ENCODE measurements at places on chromosomes 5 and 9.

DNA sequence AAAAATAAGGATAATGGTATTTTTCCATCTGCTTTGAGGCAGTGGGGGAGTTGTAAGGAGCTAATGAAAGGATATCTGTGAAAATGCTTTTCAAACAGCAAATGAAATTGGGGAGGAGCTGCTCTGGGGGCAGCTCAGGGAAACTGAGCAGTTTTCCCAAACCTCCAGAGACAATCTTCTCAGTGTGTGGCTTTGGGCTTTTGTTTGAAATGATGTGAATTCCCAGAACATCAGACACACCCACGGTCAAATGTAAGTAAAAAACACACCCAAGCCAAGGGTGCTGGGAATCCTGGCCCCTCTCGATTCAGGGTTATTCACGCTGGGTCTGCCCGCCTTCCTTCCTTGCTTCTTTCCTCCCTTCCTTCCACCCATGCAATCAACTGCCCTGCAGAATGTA is 512.6 kb downstream of the BNC2 start:
- H3K4me1 ChIP-seq = no peaks in the 10 kb centered on the region
- no peak for DNase-seq
- no peak overlapping the region for H3K27ac ChIP-seq
- no peaks in the 10 kb centered on the region for H3K36me3 ChIP-seq

- no peak overlapping the region for H3K27ac ChIP-seq
- no peaks in the 10 kb centered on the region for H3K36me3 ChIP-seq
- no peak for DNase-seq
Observed at GRCh38 chr9:29212397-29213387, 1639.4 kb upstream of the C9orf72 start.

DNA sequence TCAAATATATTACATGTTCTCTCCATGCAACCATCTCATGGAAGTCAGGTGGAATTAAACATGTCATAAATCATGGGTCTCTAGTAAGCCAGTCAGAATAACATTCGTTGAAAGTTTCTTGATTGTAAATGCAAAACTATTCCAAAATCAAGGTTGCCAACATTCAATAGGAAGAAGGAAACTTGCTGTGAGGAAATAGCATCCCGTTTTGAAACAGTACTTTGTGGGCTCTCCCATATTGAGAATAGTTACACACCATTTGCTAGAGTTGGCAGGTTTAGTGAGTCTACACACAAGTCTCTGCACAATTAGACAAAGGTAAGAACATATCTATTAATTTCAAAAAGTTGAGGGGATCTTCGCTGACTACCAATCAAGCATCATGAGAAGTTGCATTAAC is 338.5 kb downstream of the GLIS3 start:
- no peak overlapping the region for H3K27ac ChIP-seq
- DNase-seq = no peak
- no peaks in the 10 kb centered on the region for H3K4me1 ChIP-seq
- no peak overlapping the region for H3K4me3 ChIP-seq

- no peaks in the 10 kb centered on the region for H3K27me3 ChIP-seq
- H3K36me3 ChIP-seq = no peaks in the 10 kb centered on the region
- H3K27ac ChIP-seq = no peak overlapping the region
Observed at GRCh38 chr9:38207247-38207778, 138.3 kb upstream of the SHB start.

- no peak overlapping the region for H3K4me3 ChIP-seq
- H3K27me3 ChIP-seq = no peaks in the 10 kb centered on the region
- no peaks in the 10 kb centered on the region for H3K36me3 ChIP-seq
- DNase-seq = no peak
- H3K4me1 ChIP-seq = no peaks in the 10 kb centered on the region
Observed at GRCh38 chr9:96554801-96555566, 64.7 kb downstream of the CDC14B start.

DNA sequence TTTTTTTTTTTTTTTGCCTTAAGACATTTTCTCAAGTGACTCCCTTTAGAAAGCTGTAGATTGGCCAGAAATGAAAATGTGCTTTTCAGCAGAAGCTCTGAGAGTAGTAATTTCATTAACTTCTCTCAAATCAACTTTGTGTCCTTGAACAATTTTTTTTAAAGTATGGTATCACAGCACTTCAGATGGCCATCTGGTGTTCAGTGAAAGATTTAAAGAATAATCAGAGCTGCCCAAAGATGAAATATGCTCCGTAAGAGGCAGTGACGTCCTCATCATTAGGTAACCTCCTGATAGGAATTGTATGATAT is 43.0 kb upstream of the PCAT7 start:
- H3K27ac ChIP-seq = no peak overlapping the region
- no peaks in the 10 kb centered on the region for H3K36me3 ChIP-seq
- H3K4me1 ChIP-seq = no peaks in the 10 kb centered on the region
- H3K27me3 ChIP-seq = no peaks in the 10 kb centered on the region

DNA sequence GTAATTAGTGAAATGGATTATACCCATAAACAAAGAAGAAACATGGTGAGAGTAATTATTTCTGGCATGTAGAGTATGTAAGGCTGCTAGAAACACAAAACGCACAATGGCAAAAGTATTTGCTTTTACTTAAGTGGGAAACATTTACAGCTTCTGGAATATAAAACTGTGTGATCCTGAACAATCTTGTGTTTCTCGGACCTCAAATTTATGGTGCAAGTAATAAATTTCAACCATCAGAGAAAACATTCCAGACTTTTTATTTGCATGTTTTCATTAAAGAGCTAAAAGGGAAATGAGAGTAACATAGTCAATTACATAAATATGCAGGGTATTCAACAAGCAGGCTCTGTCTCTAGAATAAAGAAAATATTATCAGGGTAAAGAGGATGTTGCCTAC is 17.2 kb upstream of the PRR16 start:
- no peak for DNase-seq
- no peaks in the 10 kb centered on the region for H3K4me1 ChIP-seq
- no peaks in the 10 kb centered on the region for H3K36me3 ChIP-seq

Measured in HCT116 (cell line).